ENCODE measurements at places on chromosomes 2 and 18.

DNA sequence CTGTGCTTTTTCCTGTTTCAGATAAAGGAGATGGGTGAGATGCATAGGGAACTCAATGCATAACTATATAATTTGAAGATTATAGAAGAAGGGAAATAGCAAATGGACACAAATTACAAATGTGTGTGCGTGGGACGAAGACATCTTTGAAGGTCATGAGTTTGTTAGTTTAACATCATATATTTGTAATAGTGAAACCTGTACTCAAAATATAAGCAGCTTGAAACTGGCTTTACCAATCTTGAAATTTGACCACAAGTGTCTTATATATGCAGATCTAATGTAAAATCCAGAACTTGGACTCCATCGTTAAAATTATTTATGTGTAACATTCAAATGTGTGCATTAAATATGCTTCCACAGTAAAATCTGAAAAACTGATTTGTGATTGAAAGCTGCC lies 16.4 kb upstream of the MSH2 start:
- no peak for DNase-seq

- DNase-seq = no peak
Measured at GRCh38 chr2:119744335-119744939, 15.3 kb upstream of the PTPN4 start.

- no peak for DNase-seq
Measured at GRCh38 chr2:54670485-54671009, 52.9 kb upstream of the EML6 start.

DNA sequence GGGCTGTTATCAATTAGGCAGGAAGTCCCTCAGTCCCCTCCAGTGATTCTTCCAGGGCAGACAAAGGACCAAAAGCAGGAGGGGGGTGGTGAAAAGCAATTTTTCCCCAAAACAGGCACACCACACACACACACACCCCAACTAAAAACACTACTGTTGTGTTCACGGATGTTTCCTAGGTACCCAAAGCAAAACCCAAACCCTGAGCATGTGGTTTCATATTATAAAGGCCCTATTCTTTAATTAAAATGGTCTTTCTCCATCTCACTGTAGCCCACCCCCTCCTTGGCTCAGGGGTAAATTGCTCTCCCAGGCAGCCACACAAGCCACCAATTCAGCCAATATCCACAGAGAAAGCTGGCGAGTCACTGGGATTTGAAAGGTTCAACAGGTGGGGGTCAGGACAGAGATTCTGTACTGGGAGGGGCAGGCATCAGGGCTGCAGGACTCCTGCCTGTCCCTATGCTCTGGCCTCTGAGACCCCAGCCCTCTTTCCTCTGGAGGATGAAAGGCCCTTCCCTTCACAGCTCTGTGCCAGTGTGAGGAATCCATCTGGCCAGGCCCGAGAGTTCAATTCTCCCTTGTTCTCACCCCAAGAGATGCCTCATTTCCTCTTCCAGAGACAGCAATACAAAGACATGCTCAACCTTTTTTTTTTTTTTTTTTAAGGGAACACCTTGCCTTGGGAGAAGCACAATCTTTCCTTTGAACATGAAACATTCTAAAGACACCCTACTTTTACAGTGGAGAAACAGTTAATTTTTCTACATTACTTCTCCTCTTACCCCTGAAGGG lies 43.6 kb downstream of the SPRED2 start:
- DNase-seq = peak; percentile 64

DNA sequence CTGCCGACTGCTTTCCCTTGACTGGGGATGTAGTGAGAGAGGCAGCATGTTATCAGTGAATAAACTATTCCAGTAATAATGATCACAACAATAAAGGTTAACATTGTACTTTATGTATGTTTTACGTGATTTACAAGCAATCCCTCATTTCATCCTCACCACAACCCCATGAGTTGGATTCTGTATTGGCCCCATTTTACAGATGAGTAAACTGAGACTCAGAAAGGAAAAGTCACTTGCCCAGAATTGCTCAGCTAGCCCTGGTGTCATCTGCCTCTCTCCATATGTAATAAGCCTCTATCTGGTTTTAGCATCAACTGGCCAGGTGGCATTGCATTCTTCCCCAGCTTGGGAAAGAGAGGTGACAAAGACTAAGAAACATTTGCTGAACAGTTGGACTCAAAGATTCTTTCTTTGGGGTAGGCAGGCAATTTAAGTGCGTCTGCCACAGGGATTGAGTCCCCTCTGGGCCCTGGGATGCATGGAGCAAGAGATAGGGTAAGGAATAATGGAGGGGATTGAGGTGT lies 2.2 kb downstream of the CXCR2 start:
- no peak for DNase-seq

- no peak for DNase-seq
Measured at GRCh38 chr2:223536546-223536945, 65.6 kb downstream of the SCG2 start.

DNA sequence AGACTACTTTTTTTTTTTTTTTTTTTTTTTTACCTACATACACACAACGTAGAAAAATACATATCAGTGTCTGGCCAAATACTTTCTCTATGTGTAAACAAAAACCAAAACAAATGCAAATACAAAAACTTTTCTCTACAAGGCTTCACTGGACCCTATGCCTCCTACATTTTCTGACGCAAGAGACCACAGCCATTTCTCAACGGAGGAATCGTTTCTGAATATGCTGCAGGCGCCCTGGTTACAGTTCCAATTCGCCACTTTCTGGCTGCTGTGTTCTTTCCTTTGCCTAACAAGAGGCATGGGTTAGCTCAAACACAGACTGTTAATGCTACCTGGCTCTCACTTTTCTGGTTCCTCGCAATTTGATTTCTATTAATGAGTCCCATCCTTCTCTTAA lies 96.4 kb downstream of the EPB41L3 start:
- no peak for DNase-seq

- DNase-seq = no peak
Measured at GRCh38 chr18:71832946-71833617, 711.1 kb downstream of the CBLN2 start.

- no peak for DNase-seq
Measured at GRCh38 chr2:28227498-28227897, 165.2 kb upstream of the FOSL2 start.

DNA sequence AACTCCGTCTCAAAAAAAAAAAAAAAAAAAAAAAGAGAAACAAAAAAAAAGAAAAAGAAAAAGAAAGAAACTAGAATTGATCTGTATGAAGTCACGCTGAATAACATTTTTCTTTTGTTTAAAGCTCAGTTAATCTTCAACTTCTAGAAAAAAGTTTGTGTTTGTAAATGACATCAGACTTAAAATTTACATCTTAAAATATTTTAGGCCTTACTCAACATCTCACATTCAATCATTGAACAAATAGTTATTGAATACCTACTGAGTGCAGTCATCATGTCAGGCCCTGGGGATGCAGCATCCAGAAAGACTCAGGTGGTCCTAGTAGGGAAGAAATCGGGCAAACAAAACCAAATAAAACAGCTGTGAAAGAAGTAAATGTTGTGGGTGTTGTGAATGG lies 292.3 kb upstream of the FANCL start:
- DNase-seq = no peak

GRCh38 chr18:2914881-2915240 lies 68.1 kb downstream of the EMILIN2 start:
- no peak for DNase-seq

DNA sequence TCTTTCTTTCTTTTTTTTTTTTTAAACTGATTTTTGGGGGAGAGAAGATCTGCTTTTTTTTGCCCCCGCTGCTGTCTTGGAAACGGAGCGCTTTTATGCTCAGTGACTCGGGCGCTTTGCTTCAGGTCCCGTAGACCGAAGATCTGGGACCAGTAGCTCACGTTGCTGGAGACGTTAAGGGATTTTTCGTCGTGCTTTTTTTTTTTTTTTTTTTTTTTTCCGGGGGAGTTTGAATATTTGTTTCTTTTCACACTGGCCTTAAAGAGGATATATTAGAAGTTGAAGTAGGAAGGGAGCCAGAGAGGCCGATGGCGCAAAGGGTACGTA lies 587 bp downstream of the MEIS1 start:
- peak; percentile 37 for DNase-seq

DNA sequence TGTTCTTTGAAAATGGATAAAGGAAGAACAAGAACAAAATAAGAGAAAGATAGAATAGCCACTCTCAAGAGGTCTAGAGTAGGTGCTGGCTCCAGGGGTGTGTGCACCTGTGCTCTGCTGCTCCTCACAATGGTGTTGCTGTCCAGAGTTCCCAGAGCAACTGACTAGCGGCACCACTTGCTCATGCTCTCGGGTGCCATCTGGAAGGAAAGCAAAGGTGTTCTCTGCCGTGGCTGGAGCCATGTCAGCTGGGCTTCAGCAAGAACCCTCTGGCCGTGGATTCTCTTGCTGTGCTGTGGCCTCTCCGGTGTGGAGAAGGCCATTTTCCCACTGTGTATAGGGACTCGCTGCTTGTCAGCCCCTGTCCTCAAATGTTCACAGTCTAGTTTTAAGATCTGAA lies 114.6 kb upstream of the TEX51 start:
- DNase-seq = no peak

- DNase-seq = no peak
Measured at GRCh38 chr2:26424221-26424620, 22.5 kb downstream of the DRC1 start.

- DNase-seq = no peak
Measured at GRCh38 chr2:89851583-89851905, 1160.1 kb downstream of the RPIA start.

GRCh38 chr2:134532537-134532936 lies 186.3 kb downstream of the TMEM163 start:
- DNase-seq = no peak

DNA sequence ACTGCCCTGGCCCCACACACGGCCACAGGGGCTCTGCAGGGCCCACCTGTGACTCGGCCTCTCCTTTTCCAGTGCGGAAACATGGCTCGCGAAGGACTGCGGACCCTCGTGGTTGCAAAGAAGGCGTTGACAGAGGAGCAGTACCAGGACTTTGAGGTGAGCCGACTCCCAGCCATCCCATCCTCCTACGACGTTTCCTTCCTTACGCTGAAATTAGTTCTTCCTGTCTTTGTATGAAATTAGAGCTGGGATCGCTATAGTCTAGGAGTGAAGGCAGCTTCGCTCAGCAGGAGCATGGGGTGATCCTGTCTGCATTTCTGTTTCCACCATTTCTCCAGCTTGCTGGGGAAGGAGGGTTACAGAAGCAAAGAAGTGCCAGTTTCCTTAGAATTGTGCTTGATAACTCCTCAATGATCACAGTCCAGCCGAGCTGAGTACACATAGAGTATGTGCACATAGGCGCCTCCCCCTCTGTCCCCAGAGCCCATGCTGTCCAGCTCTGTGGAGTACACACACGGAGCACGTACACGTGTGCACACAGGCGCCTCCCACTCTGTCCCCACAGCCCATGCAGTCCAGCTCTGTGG lies 59.1 kb upstream of the NFATC1 start:
- no peak for DNase-seq

DNA sequence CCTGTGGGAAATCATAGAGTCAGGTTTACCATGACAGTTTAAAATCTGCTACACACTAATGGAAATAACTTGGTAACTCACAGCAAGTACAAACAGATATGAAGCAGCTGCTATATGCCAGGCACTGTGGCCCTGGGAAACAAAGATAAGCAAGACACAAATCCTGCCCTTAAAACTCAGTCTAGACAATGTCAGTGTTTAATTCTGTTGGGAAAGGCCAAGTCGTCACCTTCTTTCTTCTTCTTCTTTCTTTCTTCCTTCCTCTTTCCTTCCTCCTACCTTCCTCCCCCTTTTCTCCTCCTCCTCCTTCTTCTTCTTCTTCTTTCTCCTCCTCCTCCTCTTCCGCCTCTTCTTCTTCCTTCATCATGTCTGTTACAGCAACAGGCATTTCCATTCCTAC lies 26.8 kb downstream of the PLEK start:
- no peak for DNase-seq

- DNase-seq = no peak
Measured at GRCh38 chr2:25381502-25381901, 39.8 kb upstream of the DNMT3A start.

DNA sequence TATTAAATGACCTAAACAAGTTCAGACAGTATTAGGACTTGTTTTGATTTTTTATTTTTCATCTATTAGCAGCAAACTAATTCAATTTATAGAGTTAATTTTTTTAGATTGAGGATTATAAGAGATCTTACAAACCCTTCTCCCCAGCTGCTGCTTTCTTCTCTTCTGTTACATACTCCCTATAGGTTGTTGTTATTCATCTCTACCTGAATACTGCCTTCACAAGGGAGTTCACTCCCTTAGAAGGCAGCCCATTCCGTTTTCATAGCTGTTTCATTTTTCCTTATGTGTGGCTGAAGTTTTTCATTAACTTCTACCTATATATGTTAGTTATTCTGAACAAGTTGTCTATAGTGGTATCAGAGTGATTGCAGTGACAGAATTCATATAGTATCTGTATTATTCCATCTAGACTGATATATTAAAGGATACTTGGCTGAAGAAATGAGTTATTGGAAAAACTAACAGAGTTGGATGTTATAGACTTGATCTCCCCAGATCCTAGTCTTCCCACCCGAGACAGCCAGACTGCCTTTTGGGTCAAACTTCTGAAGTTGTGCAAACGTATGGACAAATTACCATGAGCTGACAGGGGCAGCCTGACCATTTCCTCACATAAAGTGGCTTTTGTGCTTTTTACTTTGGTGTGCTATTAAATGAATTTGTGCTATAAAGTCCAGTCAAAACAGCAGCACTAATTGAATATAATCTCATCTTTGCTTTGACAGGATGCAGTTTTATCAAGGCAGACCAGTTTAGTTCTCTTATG lies 8.7 kb downstream of the GLS start:
- no peak for DNase-seq

All from COLO829 (cell line).